ENCODE measurements at places on chromosomes 12 and 14. TPM values are rescaled to one million over a fixed set of nuclear protein-coding genes. Genes with fewer than 3 reads are reported as not detected.

The STAC3 gene
- total RNA-seq, result 0.56 TPM

- no peaks in the 10 kb centered on the region for H3K27me3 ChIP-seq
- no peaks in the 10 kb centered on the region for H3K4me1 ChIP-seq
- H3K4me3 ChIP-seq, result no peak overlapping the region
- peaks cover 6% of the 10 kb centered on the region for H3K36me3 ChIP-seq
Observed at GRCh38 chr12:130968611-130969010, 14.9 kb downstream of the ADGRD1 start.

DNA sequence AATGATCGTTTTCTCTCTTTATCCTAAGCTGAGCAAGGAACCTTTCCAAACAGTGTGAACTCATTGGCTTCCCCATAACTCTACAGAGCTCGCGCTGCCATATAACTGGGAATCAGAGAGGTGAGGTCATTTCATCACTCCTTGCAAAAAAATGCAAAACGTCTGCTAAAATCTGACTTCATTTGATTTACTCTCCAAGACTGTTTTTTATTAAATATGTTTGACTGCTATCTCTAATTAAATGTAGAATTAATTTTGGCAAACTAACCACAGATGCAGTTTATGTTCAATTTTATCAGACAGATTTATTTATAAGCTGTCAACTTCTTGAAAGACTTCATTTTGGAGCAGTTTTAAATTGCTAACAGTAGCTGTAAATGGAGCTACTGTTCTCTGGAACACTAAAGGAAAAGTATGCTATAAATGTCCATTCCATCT lies 131.6 kb upstream of the SOX5 start:
- no peak for DNase-seq
- no peaks in the 10 kb centered on the region for H3K27me3 ChIP-seq
- H3K36me3 ChIP-seq, result no peaks in the 10 kb centered on the region
- H3K27ac ChIP-seq, result no peak overlapping the region
- H3K4me1 ChIP-seq, result peaks cover 7% of the 10 kb centered on the region

DNA sequence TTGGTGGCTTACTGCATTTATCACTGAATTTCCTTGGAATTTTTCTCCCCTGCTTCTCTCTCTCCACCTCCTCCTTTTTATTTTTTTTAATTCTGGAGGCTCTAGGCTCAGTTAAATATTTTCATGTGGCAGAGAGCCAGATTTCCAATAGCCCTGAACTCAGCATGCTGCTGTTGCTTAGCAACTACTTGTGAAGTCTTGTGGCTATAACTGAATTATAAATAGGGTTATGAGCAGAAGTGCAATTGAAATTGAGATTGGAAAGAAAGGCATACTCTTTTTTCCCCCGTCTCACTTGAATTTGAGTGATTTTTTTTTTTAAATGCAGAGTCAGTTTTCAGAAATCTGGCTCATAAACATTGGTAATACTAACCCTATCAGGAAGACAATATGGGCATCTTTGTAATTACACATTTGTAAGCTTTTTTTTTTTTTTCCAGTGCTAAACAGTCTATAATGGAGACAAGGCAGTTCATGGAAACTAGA lies 38.3 kb downstream of the ATF7IP start:
- no peak overlapping the region for H3K4me3 ChIP-seq
- DNase-seq, result no peak
- peaks cover 22% of the 10 kb centered on the region for H3K4me1 ChIP-seq
